ENCODE measurements at places on chromosomes 4 and X.

DNA sequence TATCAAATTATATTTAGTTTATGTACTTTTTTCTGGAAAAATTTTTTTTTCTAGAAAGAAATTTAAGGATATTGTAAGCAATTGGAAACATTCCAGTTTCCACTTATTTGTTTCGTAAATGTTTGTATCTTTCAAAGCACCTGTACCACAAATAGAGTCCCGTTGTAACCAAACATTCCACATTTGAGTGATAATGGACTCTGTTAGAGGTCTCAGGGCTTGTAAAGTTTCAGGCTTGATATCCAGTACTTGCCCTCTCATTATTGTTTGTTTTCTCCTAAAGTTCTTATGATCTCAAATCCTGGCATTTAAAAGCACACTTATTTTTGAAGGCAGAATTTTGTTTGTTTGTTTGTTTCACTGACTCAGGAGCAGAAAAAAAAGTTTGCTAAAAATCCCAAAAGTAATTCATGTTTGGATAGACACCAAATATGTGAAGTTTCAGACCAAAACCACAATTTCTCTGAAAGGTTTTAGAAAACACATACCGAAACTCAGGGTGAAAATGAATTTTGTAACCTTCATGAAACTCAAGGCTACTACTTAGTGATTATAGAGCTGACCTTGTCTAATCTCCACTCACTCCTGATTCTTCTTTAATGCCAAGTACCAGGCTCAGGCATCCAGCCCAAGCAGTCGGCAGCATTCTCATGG lies 5.7 kb upstream of the TMEM192 start:
- no peak for DNase-seq

DNA sequence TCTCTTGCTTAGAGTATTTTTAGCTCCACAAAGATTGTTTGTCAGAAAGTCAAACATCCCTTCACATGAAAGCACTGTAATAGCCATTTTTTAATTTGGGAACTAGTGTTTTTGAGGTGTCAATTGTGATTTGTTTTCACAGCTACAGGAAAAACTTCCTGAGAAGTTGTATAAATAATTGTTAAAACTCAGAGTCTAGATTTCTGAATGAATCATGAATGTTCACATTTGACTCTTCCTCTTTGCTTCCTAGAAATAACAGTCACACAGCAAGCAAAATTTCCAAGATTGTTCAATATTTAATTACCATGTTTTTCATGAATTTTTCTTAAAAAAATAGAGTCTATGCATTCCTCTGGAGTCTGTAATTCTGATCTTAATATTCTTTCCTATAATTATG lies 156.9 kb upstream of the SLC7A11 start:
- DNase-seq = no peak

DNA sequence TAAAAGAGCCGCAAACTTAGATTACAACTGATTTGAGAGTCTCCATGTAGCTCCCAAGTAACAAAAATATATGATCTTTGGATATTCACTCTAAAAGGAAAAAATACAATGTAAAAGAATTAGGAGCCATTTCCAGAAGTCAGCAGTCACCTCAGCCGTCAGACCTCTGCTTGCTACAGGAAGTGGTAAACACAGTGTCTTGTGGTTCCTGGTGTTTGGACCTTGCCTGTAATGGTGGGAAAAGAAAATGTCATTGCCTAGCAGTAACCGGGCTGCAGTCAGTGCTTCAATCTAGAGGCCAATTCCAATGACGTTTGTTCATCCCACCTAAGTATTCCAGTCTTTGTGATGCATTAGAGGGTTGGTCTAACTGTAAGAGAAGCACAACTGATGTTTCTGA lies 28.9 kb upstream of the SMIM31 start:
- DNase-seq = no peak

DNA sequence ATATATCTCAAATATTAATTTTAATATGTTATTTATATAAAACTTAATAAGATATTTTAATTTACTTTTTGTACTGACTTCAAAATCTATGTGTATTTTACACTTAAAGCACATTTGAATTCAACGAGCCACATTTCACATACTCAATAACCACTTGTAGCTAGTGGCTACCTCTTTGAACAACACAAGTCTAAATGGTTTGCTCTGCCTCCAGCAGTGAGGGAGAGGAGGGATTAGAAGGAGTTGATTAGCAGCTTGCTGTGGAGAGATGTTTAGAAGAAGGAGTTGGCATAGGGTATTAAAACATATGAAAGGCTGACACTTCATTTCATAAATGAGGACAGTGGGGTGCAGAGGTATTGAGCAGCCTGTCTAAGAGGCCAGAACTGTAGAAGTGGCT lies 124.0 kb downstream of the ARHGAP24 start:
- no peak for DNase-seq

DNA sequence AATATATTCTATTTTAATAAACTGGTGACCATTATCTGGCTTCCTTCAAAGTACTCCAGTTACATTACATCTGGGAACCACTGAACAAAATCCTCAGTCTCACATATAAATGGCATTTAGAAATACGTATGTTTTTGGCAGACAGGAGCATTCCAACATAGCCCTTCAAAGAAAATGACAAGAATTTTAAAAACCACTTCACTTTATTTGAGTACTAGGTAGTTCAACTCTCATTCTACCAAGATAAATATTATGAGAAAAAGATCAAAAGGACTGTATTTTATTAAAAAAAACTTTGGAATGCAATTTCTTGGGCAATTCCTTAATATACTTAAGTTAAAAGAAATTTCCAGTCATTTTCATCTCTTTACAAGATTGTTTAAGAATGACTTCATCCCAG lies 17.6 kb downstream of the TNIP3 start:
- DNase-seq = no peak

DNA sequence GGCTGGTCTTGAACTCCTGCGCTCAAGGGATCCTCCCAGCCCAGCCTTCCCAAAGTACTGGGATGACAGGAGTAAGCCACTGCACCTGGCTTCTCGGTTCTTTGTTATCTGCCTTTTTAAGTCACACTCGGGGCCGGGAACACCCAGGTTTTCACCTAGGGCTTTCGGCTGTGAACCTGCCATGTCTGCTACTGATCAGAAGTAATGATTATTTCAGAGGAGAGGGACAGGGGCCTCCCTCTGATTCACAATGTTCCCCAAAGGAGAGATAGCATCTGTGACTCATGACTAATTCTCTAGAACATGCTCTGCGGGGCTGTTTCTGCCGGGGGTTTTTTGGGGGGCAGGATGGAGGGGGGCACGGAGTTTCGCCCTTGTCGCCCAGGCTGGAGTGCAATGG lies 26.9 kb downstream of the CRLF2 start:
- no peak for DNase-seq

DNA sequence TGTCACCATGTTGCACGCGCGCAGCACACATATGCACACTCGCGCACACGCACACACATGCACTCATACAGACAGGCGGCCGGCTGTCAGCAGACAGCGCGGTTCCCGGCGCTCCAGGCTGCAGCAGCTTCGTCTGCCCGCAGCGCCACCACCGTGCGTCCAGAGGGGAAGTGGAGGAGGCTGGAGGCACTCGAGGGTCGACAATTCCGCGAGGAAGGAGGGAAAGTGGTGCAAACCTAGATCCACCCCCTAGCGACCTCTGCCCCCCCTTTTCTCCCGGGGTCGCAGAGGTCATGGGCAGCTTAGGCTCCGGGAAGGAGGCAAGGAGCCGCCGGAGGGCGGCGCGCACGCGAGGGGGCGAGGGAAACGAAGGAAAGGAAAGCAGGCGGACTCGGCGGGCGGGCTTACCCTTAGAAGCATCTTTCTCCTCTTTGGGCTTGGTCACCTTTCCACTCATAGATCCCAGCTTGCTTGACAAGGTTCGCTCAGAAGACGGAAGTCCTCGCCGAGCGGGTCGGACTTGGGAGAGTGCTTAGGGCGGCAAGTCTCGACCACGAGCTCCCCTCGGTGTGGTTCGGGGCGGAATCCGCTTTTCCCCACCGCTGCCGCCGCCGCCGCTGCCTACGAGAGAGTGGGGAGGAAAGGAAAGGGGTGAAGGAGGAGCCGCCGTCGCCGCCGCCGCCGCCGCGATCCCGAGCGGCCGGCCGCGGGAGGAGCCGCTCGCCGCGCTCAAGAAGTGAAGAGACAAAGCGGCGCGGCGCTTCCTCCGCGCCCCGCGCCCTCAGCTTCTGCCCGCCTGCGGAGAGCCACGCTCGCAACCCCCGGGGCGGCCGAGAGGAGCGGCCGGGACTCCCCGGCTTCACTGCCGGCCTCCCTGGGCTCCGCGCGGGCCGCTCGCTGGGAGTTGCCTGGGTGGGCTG lies 326.6 kb upstream of the F9 start:
- no peak for DNase-seq
